Posterior cingulate gyrus (tissue), 11 donors: ENCODE measurements at places on chromosomes 11 and 22.

GRCh38 chr22:49660321-49660720, 167.4 kb downstream of the BRD1 start:
- peak; percentile 67 for DNase-seq

- no peak for DNase-seq
Measured at GRCh38 chr11:132471466-132471865, 1060.8 kb downstream of the OPCML start.

DNA sequence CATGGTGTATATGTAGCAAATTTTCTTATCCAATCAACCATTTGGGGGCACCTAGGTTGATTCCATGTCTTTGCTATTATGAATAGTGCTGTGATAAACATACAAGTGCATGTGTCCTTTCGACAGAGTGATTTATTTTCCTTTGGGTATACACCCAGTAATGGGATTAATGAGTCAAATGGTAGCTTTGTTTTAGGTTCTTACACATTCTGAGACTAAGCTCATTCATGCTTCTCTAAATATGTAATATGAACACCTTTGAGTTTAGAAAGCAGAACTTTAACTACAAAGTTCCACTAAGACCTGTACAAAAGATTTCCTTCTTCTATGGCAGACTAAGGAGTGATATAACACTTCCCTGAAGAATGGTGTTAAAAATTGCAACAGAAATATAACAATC, 627.0 kb downstream of the KCNA4 start:
- no peak for DNase-seq

DNA sequence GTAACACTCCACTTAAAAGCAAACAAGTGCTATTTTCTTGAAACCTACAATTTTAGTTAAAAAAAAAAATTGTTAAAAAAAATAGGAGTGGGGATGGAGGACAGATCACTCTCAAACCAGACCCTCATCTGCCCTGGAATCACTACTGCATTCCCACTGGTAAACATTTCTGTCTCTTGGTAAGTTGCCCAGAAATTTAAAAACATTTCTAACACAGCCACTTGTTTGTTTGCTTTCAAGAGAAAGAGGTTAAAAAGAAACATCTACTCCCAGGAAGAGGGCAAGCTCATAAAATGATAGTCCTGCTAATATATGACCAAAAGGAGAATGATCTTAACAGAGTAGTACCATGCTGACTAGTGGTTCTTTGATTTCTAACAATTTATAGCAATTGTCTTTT, 83.3 kb downstream of the SGSM3 start:
- no peak for DNase-seq

DNA sequence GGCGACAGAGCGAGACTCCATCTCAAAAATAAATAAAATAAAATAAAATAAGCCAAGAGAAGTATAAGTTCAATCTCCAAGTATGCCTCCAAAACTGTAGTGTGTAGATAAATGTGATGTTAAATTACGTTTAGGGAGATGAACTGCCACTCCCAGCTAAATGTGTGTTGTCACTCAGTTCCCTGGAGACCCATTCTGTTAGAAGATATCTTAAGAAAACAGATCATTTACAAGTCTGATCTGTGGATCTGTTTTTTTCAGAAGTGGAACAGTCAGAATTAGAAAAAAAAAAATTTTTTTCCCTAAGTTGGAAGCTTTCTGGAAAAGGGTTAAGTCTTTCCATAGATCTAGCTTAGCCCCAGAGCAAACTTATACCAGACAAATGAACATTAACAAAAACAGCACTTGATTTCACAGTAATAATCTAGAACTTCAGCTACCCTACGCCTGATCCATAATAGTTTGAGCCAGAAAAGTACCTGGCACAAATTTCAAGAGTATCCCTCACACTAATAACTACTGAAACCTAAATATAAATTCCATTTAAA, 18.2 kb downstream of the CELF1 start:
- DNase-seq, result no peak
